ENCODE measurements at places on chromosomes 13 and 19. TPM values are rescaled to one million over a fixed set of nuclear protein-coding genes. Genes with fewer than 3 reads are reported as not detected.

FGF22 gene
- total RNA-seq, result not detected

- H3K27ac ChIP-seq, result no peak overlapping the region
- no peak for DNase-seq
- H3K4me3 ChIP-seq, result no peak overlapping the region
- no peaks in the 10 kb centered on the region for H3K36me3 ChIP-seq
- no peaks in the 10 kb centered on the region for H3K27me3 ChIP-seq
Observed at GRCh38 chr13:29674532-29674931, 79.0 kb upstream of the SLC7A1 start.

GRCh38 chr19:42096255-42096837, 20.4 kb downstream of the ZNF574 start:
- H3K4me1 ChIP-seq, result no peaks in the 10 kb centered on the region
- no peak overlapping the region for H3K27ac ChIP-seq
- no peak overlapping the region for H3K4me3 ChIP-seq

DNA sequence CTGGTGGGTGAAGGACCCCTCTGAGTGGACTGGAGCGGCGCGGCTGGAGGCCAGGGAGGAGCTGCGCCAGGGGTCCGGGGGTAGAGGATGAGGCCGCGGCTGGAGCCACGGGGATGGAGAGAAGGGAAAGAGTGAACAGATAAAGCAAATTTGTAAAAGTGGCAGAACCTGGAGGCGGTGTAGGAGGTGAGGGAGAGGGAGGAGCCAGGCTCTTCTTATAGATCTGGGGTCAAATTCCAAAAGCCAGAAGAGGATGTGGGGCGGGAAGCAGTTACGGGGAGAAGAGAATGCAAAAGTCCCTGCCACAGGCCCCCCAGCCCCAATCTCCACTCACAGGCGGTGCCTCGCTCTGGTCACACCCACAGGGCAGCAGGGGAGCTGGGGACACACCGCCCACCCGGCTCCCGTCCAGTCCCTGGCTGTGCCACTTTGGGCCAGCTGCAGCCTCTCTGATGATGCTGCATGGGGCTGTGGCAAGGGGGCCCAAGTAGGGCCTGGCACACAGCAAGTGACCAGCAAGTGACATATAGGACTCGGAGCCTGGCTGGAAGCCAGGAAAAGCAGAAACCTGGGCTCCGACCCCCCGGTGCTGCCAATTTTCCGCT, 11.1 kb downstream of the LRRC4B start:
- H3K4me1 ChIP-seq, result peaks cover 11% of the 10 kb centered on the region

- H3K4me3 ChIP-seq, result no peak overlapping the region
- H3K27ac ChIP-seq, result no peak overlapping the region
- no peaks in the 10 kb centered on the region for H3K36me3 ChIP-seq
Observed at GRCh38 chr13:34933349-34933748, 8.7 kb upstream of the NBEA start.

CERS1 gene
- total RNA-seq, result 3.7 TPM

TMPRSS9 gene
- not detected for total RNA-seq

ZNF749 gene
- total RNA-seq, result 4.0 TPM
